ENCODE measurements at places on chromosomes 1 and 21.
A peak's percentile ranks its signal among the peaks of the same experiment; 100 is the strongest.

DNA sequence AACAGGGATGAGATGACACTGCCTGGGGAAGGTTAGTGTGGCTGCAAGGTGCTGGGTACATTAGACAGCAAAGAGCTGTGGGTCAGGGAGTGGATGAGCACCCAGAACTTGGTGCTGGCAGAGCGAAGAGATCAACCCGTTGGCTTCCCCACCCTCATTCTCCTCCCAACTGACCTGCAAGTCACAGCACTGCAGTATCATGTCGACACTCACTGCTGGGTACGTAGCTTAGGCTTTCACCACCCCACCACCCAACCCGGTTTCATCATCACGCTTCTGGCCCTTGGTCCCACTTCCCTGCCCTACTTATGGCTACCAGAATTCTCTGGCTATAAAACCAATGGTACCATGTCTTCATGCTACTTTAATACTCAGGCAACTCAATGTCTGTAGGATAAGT lies 73.6 kb upstream of the LYST start:
- no peak for DNase-seq

GRCh38 chr1:159783724-159784123 lies 3.0 kb downstream of the DUSP23 start:
- DNase-seq, result no peak

- no peak for DNase-seq
Measured at GRCh38 chr1:62790716-62791115, 6.8 kb downstream of the ATG4C start.

GRCh38 chr1:231028682-231029081 lies 11.4 kb downstream of the FAM89A start:
- no peak for DNase-seq

DNA sequence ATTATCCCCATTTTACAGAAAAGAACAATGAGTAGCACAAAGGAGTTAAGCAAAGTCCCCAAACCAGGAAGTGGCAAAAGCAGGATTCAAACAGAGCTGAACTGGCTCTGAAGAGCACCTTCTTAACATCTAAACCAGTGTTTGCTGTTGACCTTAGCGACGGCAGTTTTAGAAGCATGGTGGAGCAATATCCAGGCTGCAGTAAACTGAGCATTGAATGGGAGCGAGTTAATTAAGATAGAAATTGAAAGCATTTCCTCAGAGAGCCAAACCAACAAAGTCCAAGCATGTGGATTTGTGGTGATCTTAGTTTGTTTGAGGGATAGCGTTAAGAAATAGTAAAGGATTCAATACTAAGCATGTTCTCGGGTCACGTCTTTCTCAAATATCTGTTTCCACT lies 13.4 kb upstream of the ZNF281 start:
- DNase-seq, result no peak

DNA sequence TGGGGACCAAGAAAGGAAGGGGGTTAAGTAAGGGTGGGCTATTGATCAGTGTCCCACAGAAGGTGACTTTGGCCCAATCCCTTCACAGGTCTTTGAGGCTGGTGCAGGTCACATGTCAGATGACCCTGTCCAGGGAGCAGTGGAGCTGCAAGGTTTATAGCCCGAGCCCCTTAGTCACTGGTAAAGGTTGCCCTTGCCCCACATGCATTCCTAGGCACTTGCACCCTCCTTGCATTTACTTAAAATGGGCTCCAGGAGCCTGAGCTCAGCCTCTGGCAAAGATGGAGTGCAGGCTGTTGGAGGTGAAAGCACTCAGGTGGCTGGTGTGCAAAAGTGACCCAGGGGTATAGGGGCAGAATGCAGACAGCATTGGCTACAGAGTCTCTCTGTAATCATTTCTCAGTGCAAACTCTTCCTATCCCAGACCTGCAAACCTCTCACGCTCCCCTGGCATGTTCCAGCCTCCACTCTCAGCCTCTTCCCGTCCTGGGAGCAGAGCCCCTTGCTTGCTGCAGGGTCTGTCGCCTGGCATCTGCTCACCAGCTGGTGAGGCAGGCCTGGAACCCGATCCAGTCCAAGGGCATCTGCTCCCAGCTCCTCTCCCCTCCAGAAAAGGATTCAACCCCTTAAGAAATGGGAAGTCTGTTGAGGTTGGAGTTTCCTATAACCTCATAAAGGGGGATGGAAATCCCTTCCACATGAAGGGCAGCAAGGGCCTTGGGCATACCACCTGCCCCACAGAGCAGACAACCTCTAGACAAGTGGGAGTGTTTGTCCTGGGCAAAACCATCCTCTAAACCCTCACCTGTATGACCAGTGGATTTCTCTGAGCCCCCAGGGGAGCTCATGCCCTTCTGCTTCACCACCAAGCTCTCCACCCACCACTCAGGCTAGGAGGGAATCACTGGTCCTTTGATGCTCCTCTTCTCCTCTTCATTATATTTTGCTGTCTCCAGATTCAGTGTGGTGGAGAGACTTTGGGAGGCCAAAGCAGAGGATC lies 23.1 kb upstream of the PTPRF start:
- no peak for DNase-seq

- DNase-seq, result no peak
Measured at GRCh38 chr1:34460193-34460592, 283.5 kb downstream of the C1orf94 start.

GRCh38 chr1:218123968-218124367 lies 161.1 kb upstream of the RRP15 start:
- no peak for DNase-seq

- DNase-seq, result no peak
Measured at GRCh38 chr1:13619909-13620308, 36.3 kb downstream of the PDPN start.

DNA sequence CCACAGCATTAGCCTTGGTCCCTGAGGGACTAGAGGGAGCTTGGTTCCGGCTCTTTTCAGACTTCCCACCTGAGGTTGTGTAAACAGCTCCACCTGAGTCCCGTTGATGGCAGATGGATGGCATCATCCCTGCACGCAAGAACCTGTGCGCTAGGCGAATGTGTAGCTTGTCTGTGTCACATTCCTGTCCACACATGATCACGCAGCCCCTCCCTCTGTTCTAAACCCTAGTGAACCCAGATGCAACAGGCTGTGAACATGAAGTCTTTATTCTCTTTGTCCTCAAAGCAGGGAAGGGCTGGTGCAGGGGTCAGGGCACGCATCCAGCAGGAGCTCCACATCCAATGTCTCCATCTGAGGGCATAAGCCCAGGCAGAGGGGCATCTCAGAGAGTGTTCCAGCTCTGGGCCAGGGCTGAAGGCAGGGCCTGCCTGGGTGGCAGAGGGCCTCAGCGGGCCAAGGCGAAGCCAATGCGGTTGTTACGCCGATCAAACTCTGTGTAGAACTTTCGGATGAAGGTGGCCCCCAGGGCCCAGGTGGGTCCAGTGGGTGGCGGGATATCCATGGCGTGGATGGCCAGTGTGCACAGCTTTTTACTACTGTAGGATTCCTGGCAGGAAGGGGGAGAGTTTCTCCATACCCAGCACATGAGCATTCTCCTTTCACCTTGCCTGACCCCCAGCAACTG lies 2.9 kb upstream of the ETNK2 start:
- DNase-seq, result peak; percentile 42

- DNase-seq, result no peak
Measured at GRCh38 chr1:82801176-82801575, 1000.4 kb downstream of the ADGRL2 start.

DNA sequence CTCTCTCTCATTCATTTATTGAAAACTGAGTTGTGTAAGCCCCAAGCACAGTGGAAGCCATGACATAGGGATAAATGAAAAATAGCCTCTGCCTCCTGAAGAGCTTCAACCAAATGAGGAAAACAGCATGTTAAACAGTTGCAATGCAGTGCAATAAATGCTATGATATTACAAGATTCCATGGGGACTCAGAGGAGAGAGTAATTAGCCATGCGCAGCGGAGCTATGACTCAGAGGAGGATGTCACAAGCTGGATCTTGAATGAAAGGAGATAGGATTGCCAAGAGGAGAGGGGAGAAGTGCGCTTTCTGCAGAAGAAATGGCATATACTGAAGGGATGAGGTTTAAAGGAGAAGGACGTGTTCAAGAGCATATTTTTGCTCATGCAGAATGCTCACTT lies 231.3 kb upstream of the PLXNA2 start:
- DNase-seq, result peak; percentile 7

- DNase-seq, result no peak
Measured at GRCh38 chr1:168469690-168470089, 74.1 kb downstream of the XCL2 start.

DNA sequence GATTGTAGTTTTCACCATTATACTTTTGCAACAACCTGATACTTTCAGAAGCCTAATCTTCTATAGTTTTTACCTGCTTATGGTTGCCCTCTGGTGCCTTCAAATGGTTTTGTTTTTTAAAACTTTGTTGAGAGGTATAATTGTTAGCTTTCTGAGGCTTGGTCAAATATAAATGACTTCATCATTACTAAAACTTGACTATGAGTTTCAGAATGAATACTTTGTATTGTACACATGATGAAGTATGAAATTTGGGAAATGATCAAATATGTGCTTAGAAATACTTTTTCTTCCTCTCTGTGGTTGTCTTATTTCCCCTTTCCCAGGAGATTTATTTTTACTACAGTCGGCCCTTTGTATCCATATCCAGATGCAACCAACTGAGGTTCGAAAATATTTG lies 151.8 kb upstream of the B3GALT2 start:
- no peak for DNase-seq

- no peak for DNase-seq
Measured at GRCh38 chr21:45034556-45035476, 39.6 kb upstream of the ADARB1 start.

DNA sequence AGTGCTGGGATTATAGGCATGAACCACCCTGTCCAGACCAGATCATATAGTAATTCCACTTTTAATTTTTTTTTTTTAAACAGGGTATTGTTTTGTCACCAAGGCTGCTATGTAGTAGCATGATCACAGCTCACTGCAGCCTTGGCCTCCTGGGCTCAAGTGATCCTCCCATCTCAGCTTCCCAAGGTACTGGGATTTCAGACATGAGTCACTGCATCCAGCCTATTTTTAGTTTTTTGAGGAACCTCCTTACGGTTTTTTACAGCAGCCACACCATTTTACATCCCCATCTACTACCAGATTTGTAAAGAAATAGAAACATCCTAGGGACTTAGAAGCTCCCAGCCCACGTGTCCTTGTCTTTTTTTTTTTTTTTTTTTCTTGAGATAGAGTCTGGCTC lies 24.0 kb downstream of the L1TD1 start:
- DNase-seq, result no peak

- DNase-seq, result no peak
Measured at GRCh38 chr1:48654606-48655210, 122.0 kb downstream of the BEND5 start.

GRCh38 chr1:165914136-165914798 lies 86.9 kb downstream of the UCK2 start:
- DNase-seq, result no peak

- DNase-seq, result no peak
Measured at GRCh38 chr1:98989556-98989907, 15.1 kb downstream of the PLPPR5 start.

DNA sequence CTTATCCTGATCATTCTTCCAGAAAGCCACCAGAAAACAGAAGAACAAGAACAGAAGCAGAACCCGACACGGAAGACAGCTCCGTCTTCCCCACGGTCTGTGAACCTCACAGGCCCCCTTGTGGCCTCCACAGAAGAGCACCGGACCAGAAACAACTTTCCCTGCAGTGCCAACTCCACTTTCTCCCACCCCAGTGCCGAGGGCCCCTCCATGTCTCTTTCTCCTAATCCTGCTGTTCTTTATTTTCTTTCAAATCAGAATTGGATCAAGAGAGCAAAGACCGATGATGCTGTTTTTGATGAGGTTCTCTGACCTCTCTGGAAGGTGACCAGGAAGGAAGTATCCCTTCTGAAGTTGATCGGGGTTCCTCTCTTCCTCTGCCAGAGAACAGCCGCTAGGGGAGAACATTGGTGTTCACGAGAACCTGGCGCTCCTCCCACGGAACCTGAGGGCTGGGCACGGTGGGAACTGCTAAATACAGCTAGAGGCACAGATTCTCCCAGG lies 58.9 kb upstream of the CTTNBP2NL start:
- DNase-seq, result peak; percentile 58

DNA sequence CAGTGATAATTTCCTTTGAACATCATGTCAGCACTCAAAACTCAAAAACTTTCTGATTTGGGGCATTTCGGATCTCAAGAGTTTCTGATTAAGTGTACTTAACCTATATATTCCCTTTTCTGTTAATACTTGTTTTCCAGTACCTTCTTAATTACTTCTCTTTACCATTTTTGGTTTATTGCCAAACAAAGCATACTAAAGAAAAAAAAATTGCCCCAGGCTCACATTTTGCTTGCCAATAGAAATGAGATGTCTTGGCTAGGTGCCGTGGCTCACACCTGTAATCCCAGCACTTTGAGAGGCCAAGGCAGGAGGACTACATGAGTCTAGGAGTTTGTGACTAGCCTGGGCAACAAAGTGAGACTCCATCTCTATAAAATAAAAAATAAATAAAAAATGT lies 4.8 kb downstream of the PSMD4 start:
- DNase-seq, result no peak

DNA sequence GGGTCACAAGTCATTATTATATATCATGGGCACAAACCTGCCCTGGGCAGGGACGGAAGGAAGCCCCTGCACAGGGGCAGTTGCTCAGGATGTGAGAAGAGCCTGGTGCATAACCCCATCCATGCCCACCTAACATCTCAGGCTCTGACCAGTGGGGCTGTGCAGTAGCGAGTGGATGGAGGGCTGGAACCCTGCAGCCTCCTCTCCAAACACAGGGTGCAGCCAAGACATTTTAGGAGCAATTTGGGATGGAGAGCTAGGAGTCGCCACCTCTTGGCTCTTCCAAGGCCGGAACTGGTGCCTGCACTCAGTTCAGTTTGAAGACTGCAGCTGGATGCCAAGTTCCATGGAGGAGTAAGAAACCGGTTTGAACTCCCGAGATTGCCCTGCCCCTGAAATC lies 2.8 kb downstream of the MX1 start:
- DNase-seq, result no peak

DNA sequence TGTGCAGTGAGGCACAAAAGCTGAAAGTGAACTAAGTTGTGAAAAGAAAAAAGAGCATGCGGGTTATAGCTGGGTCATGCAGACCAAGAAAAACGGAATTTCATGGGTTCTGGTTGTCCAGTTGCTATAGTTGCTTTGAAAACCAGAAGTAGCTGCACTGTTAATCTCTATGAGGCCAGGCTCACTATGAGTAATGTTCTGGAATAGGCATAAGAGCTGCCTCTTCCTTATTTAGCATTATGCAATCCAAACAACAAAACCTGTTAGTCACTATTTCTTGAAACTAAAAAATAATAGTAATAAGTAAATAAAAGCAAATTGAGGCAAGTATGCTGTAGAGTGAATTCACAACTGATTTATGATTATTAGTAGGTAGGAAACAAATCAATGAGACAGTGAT lies 1383.7 kb downstream of the MRPL39 start:
- DNase-seq, result no peak

- no peak for DNase-seq
Measured at GRCh38 chr1:189103956-189104355, 1373.7 kb downstream of the BRINP3 start.

GRCh38 chr1:17316704-17317103 lies 8.7 kb downstream of the PADI4 start:
- no peak for DNase-seq
